ENCODE measurements at places on chromosomes 5 and 9. TPM values are rescaled to one million over a fixed set of nuclear protein-coding genes. Genes with fewer than 3 reads are reported as not detected.

DNA sequence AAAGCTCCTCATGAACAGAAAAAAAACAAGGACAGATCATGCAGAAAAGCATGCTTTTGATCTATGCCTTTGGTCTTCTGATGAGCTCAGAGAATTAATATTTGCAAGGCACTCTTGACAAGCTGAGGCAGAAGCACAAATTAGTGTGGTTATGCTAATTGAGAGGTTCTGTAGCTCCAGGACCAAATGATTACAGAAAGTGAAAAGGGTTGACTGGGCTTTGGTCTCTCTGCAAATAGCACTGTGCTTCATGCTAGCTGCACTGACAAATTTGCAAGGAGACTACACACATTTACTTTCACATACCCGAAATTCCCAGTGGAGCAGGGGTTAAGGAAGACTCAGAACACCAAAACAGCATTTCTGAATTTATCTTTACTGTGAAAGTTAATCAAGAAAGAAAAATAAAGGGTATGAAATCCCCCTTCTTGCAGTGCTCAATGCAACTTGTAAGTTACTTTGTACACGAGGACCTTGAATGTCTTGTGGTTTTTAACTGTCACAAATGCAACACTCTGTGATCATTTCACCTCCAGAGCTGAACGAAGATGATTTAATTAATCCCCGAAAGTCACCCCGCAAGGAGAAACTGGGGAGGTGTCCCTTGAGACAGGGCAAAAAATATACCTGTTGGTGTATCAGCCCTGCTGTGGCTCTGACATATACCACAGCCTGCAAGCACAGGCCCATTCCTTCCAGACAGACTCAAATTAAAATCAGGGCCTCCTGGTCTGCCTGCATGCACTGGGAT, 11.9 kb downstream of the RAPGEF1 start:
- peak overlapping the region; percentile 95 for H3K27ac ChIP-seq
- peaks cover 32% of the 10 kb centered on the region for H3K36me3 ChIP-seq
- H3K4me1 ChIP-seq = peaks cover 76% of the 10 kb centered on the region
- H3K27me3 ChIP-seq = no peaks in the 10 kb centered on the region
- DNase-seq = peak; percentile 76
- peak overlapping the region; percentile 77 for H3K4me3 ChIP-seq

The GHR gene
- not detected for total RNA-seq

The FAM221B gene
- total RNA-seq = not detected

The ACTL7B gene
- total RNA-seq = 0.09 TPM

The PCDHB11 gene
- not detected for total RNA-seq

DNA sequence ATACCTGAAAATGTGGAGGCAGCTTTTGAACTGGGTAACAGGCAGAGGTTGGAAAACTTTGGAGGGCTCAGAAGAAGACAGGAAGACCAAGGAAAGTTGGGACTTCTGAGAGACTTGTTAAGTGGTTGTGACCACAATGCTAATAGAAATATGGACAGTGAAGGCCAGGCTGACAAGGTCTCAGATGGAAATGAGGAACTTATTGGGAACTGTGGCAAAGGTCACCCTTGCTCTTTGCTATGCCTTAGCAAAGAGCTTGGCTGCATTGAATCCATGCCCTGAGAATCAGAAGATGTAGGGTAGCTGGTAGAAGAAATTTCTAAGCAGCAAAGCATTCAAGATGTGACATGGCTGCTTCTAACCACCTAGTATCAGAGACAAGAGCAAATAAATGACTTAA, 244.4 kb upstream of the ADRA1B start:
- no peak for DNase-seq
- no peak overlapping the region for H3K27ac ChIP-seq
- no peaks in the 10 kb centered on the region for H3K36me3 ChIP-seq
- H3K4me1 ChIP-seq = no peaks in the 10 kb centered on the region
- H3K4me3 ChIP-seq = no peak overlapping the region
- H3K27me3 ChIP-seq = no peaks in the 10 kb centered on the region

The MORN5 gene
- total RNA-seq = not detected

- no peak overlapping the region for H3K4me3 ChIP-seq
- DNase-seq = no peak
Observed at GRCh38 chr5:163612358-163613149, 107.1 kb downstream of the MAT2B start.

DNA sequence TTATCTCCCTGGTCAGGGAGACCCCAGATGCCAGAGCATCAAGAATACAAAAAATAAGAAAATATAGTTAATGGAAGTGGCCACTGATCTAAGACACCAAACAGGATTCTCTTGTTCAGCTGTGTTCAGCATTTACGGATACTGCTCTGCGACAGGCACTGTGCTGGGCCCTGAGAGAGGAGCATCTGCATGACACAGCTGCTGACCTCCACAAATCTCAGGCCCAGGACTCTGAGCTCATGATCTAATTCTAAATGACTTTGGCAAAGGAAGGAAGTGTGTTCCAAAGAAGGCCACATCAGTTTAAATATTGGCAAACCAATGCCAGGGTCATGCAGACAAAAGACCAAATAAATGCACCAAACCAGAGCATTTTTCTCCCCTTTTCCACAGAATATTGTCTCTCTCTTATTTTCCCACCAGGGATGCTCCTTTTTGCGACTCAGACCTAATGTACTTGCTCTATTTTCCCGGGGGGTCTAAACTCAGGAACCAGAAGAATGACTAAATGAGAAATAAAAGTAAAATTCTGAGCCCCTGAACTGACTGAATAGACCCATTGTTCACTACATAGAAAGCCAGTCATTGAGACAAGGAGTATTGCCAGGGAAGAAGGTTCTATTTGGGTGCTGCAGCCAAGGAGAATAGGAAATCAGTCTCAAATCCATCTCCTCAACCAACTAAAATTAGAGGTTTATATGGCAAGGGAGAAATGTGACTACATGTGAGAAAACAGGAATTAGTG, 1.4 kb upstream of the AGGF1 start:
- peaks cover 25% of the 10 kb centered on the region for H3K36me3 ChIP-seq
- DNase-seq = no peak
- peaks cover 20% of the 10 kb centered on the region for H3K4me1 ChIP-seq
- H3K27me3 ChIP-seq = peaks cover 8% of the 10 kb centered on the region
- peak overlapping the region; percentile 15 for H3K4me3 ChIP-seq

DNA sequence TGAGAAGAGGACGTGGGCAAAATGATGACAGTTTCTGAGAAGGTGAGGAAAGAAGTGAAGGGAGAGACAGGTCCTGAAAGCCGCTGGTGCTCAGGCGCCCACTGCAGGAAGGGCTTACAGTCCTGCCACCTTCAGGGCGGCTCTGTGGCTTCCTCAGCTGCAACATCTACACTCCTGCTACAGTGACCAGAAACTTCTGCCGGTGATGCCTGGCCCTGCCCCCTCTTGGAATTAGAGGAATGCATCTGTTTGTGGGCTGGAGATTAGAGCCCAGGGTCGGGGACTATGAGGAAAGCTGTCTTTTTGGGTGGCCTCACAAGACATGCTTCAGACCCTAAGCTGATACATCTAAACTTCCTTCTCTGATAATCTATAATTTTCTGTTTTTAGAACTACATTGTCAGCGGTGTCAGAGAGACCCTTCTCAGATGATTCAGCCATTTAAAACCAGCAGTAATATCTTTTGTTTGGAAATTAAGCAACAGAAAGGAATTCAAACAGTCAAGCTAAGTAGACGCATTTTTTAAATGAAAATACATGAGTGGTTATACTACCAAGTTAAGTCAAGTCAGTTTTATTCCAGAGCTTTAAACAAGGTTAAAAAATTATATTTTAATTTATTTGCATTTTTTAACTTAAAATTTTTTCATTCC, 30.4 kb downstream of the PRDM6 start:
- H3K27ac ChIP-seq = no peak overlapping the region
- H3K36me3 ChIP-seq = no peaks in the 10 kb centered on the region
- H3K27me3 ChIP-seq = peaks cover 36% of the 10 kb centered on the region
- no peak overlapping the region for H3K4me3 ChIP-seq
- DNase-seq = no peak
- H3K4me1 ChIP-seq = no peaks in the 10 kb centered on the region

- peaks cover 28% of the 10 kb centered on the region for H3K27me3 ChIP-seq
- H3K36me3 ChIP-seq = no peaks in the 10 kb centered on the region
- H3K27ac ChIP-seq = no peak overlapping the region
- H3K4me1 ChIP-seq = no peaks in the 10 kb centered on the region
- no peak overlapping the region for H3K4me3 ChIP-seq
Observed at GRCh38 chr9:14302405-14302804, 11.5 kb downstream of the NFIB start.

DNA sequence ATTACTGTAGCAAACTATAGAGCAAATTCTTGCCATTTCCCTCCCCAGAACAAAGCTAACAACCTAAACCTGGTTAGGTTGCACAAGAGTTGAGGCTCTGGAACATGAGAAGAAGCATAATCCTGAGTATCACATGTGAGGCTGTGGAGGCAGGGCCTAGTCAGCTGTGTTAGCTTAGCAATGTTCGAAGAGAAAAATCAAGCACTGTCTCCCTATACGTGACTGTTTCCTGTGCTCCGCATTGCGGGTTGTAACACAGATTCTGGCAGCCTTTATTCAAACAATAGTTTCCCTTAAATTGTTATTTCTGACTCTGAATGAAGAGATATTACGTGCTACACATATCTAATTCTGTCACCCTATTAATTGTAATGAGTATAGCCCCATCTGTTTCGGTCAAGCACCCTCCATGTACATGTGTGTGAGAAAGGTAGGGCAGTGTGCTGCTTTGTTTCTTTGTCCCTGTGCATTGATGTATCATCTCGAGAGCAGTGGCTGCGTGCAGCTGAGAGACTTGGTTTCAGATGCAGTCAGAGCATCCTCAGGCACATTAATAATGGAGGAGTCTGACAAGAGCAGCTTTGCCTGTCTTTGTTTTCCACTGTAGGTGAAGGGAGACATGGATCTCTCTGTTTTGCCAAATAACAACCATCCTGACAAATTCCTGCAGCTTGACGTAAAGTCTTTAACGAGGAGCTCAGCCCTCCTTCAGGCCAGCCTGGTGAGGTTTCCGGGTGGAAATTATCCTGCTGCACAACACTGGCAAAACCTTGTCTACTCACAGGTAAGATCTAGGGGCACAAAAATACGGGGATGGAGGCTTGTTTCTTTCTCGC, at the start of gene MINAR2:
Gene MINAR2, plus strand, starts transcription at position 523 of the 836 bp plus-strand sequence. Its CDS starts 97 bp downstream, at position 620.
- H3K27me3 ChIP-seq = no peaks in the 10 kb centered on the region
- H3K4me3 ChIP-seq = no peak within 1 kb of the TSS
- no peaks in the 10 kb centered on the region for H3K36me3 ChIP-seq

GRCh38 chr9:127112735-127113161, 9.7 kb downstream of the ANGPTL2 start:
- H3K36me3 ChIP-seq = no peaks in the 10 kb centered on the region
- no peak overlapping the region for H3K27ac ChIP-seq
- peaks cover 15% of the 10 kb centered on the region for H3K27me3 ChIP-seq
- no peak for DNase-seq
- peaks cover 13% of the 10 kb centered on the region for H3K4me1 ChIP-seq

The SEMA5A gene
- not detected for total RNA-seq

DNA sequence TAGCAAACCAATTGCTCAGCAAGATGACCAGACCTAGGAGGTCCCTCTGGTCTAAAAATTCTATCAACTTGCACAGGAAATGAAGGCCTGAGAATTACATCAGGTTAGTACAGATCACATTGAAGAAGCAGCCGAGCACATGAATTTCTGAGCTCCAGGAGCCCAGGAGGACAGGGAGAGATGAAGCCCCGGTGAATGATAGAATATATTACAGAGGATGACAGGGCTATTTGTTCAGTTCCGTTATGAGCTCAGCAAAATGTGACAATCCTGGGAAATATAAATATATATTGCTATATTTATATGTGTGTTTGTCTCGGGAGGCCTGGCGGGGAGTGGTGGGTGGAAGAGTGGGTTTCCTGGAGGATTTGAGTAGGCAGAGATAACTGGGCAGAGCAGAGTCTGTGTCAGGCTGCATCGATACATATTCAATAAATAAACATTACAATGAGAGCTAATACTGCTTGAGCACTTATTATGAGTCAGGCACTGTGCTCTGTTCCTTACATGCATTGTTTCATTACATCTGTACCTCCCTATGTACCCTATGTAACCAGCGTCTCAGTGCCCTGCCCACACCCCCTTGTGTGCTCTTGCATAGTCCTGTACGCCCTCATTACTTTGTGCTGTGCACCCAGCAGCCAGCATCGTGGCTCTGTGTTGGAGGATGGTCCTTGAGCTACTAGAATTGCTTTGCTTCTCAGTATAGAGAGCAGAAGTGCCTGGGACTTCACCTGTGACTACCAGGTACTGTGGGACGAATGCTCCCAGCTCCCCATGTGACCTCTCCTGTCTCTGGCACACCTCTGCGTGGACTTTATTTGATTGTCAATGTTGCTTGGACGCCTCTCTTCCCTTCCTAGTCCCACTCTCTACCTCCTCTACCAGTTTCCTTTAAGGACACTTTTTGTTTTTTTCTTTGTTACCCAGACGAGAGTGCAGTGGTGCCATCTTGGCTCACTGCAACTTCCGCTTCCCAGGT, 58.1 kb upstream of the KLF9 start:
- no peaks in the 10 kb centered on the region for H3K27me3 ChIP-seq
- no peak for DNase-seq

DNA sequence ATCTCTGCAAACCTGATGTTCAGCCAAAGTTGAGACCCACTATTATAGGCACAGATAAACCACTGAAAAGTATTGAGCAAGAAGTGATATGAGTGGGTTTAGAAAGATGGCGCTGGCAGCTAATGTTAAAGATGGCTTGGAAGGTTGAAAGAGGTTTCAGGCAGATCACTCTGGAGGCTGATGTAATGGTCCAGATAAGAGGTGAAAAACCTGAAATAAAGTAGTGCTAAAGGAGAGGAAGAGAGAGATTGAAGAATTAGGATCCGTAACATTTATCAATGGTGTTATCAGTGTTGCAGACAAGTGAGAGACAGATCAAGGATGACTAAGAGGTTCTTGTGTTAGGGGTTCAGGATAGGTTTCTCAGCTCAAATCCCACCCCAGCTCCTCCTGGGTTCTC, 58.3 kb downstream of the SLC44A1 start:
- no peaks in the 10 kb centered on the region for H3K36me3 ChIP-seq
- H3K4me1 ChIP-seq = peaks cover 11% of the 10 kb centered on the region
- H3K27me3 ChIP-seq = peaks cover 1% of the 10 kb centered on the region
- DNase-seq = no peak
- H3K4me3 ChIP-seq = no peak overlapping the region

The PSAT1 gene
- 91.3 TPM for total RNA-seq

DNA sequence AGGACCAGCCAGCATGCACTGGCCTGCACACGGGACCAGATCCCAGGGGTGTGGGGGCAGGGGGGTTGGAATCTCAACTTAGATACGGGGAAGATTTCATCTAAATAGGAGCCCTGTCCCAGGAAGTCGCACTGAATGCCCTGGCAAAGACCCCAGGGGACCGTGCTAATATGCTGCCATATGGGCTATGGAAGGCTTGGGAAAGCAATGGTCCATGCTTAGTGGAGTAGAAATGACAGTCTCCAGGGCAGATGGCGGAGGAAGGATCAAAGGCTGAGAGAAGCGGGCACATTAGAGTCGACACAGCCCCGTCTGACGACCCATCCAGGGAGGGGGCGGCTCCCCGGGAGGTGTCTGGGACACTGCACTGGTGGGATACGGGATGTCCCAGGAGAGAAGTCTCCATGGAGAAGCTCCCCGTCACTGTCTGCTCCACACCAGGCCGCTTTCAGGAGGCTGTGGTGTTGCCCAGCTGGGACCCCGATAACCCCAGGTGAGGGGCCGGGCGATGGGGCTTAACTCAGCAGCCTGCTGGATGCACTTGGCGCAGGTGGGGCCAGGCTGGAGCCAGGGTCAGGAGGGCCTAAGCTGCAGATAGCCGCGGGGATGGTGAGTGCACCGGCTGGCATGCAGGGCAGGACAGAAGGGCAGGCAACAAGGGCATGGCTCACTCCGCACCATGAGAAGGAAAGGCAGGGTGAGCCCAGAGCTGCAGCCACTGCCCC, 377.7 kb upstream of the IRX1 start:
- no peak overlapping the region for H3K4me3 ChIP-seq
- H3K36me3 ChIP-seq = no peaks in the 10 kb centered on the region
- no peak for DNase-seq
- H3K27ac ChIP-seq = no peak overlapping the region
- H3K27me3 ChIP-seq = no peaks in the 10 kb centered on the region
- no peaks in the 10 kb centered on the region for H3K4me1 ChIP-seq

Measured in activated CD4-positive, alpha-beta T cell treated with anti-CD3 and anti-CD28 coated beads, Interleukin-2, amount 10 ng/mL, durations not matched to agents 24 days and 14 days (primary cell).